ENCODE measurements at places on chromosomes 6 and 20.

- no peak for DNase-seq
These were observed 3.0 kb upstream of the KIF16B start for GRCh38 chr20:16576219-16576618.

GRCh38 chr6:71349395-71349794 is 60.8 kb downstream of the OGFRL1 start:
- no peak for DNase-seq

DNA sequence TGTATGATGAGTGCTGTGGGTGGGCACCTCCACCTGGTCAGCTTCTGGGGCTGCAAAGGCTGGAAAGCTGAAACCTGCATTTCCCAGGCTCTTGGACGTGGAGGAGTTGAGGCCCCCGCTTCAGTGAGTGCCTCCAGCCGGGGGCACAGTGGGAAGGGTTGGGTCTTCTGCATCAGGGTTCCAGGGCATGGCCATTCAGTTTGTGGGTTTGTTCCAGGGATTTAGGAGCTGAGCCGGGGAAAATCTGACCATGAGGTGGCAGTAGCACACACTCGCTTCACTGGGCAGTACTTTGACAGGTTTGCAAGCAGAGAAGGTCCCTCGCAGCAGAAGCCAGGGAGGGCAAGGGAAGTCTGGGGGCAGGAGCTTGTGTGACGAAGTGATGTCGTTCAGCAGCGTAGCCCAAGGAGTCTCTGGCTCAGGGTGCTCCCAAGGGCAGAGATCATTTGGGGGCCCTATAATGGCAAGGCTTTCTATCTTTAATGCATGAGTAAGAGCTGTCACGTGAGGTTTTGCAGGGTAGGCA is 69.5 kb upstream of the SULF2 start:
- no peak for DNase-seq

GRCh38 chr6:119209452-119210205 is 131.2 kb upstream of the FAM184A start:
- DNase-seq: no peak

DNA sequence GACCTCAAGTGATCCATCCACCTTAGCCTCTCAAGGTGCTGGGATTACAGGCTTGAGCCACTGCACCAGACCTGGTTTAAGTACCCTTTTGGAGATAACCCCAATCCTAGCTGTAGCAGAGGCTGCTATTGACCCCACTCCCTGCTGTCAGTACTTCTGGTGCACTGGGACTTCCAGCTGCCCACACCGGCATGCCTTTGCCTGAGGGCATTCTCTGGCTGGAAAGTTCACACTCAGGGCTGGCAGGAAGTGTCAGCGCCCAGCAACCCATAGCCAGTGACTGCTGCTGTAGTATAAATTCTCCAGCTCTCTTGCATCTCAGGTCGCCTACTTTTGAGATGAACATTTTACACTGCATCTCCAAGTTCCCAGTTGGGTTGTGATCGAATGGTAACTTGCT is 75.3 kb downstream of the UTRN start:
- DNase-seq: no peak

DNA sequence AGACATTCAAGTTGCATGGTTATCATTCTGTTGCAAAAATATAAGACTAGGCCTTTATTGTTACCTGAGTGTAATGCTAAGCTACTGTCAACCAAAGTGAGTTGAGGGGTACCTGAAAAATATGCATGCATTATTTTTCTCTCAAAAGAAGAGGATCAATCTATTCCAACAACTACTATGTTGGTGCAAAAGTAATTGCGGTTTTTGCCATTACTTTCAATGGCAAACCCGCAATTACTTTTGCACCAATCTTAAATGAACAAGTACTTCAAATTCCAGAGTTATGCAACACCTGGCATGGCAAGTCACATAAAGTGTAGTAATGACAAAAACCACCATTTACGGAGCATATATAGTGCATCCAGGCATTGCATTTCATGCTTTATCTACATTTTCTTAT is 307.0 kb upstream of the NOX3 start:
- DNase-seq: no peak

GRCh38 chr6:27135087-27135657 is 112.3 kb upstream of the PRSS16 start:
- no peak for DNase-seq

DNA sequence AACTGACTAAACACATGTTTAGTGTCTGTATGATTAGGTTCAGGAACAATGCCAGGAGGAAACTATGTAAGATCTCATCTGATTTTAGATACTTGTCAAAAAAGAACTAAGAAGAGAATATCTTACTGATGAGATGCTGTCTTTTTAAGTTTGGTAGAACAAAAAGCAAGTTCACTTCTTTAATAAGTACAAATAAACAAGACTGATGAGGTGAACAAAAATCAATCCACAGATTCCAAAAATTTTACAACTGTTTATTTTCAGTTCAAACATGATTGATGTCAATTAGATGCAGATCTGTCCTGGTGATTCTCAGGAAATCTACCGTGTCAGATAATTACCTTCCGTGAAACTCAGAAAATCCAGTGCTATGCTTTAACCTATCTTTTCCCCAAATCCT is 24.9 kb downstream of the EPHA7 start:
- DNase-seq: no peak

DNA sequence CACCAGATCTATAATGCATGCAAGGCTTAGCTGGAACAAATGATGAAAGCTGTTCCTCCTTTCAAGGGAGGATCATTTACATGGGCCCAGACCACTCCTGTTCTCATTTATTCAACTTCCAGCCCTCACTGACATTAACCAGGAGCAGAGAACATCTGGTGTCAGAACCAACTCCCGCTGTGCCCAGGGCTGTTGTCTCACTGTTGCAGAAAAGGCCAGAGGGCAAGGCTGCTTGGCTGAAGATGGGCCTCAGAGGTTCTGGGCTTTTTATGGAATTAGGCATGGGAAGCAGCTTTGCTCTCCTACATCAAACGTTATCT is 164.2 kb downstream of the GMPR start:
- no peak for DNase-seq

DNA sequence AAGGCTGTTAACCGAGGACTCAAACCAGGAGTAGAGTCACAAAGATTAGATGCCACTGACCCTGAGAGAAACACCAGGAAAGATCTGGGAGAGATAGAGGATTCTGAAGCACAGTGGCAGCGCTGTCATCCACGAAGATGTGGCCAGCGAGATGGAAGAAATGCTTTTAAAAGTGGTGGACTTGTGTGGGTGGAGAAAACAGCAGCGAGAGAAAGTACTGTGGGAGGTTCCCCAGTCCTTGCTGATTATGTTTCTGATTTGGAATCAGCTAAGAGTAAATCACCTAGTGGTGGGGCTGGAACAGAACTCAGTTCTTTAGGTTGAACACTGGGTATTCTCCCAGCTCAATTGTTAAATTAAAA is 435 bp upstream of the ZNF322 start:
- no peak for DNase-seq

- no peak for DNase-seq
These were observed 328.1 kb upstream of the ARID1B start for GRCh38 chr6:156449128-156449527.
